Esophagus squamous epithelium (tissue), 5 donors: ENCODE measurements at places on chromosomes 4 and X. TPM values are rescaled to one million over a fixed set of nuclear protein-coding genes. Genes with fewer than 3 reads are reported as not detected.

DNA sequence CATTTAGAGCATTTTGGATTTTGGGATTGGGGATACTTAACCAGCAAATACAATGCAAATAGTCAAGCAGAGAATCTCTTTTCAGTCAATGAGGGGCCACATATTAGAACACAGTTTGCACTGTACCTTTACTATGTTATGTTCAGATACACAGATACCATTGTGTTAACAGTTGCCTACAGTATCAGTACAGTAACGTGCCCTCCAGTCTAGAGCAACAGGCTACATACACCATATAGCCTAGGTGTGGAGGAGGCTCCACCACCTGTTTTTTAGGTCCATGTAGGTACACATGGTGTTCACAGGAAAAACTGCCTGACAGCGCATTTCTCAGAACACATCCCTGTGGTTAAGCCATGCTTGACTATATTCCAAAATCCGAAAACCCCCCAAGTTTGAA, 9.1 kb downstream of the GRPEL1 start:
- DNase-seq: no peak

- DNase-seq: no peak
Observed at GRCh38 chrX:118049713-118050112, 66.9 kb downstream of the KLHL13 start.

- DNase-seq: no peak
Observed at GRCh38 chr4:107151173-107151572, 115.1 kb upstream of the DKK2 start.

DNA sequence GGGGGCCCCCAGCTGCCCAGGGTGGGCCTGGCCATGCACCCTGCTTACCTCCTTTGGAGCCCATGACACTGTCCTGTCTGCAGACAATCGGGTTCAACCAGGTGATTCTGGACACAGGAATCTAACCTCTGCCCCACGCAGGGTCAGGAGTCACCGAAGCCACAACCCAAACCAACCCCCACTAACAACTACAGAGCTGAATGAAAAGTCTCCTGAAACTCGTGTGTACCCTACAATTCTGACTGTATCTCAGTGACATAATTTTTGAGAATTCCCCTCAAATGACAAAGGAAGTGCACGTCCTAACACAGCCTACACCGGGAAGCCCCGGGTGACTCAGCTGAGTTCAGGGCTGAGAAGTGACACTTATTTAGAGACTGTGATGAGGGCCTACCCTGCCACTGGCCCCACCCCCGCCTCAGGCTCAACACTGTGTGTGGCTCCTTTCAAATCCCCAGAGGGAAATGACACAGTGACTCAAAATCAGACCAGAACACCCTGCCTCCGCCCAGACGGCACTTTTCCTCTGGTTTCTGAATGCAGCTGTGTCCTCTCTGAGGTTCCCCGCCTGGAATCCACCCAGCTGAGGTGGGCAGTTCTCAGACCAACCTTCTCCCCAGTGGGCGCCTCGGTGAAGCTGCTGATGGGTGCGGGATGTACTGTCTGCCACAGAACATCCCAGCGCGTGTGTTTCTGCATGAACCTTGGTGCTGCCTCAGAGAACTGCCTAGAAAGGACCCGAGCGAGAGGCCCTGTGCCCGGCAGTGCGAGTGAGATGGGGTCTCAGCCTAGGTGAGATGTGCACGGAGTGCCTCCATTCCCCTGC, 9.9 kb downstream of the TNIP2 start:
- peak; percentile 55 for DNase-seq

GRCh38 chrX:39152106-39152649, 350.9 kb downstream of the MID1IP1 start:
- no peak for DNase-seq

MED28 gene
- total RNA-seq: 6.1 TPM

DNA sequence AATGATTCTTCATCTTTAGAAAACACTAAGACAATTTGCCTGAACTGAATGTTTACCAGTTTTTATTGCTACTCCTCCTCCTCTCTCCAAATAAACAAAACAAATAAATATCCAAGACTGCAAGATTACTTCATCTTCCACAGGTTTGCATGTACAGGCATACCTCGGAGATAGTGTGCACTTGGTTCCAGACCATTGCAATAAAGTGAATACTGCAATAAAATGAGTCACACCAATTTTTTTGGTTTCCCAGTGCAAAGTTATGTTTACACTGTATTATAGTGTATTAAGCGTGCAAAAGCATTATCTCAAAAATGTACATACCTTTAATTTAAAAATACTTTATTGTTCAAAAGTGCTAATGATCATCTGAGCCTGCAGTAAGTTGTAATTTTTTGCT, 53.3 kb downstream of the FBXL5 start:
- DNase-seq: no peak

- DNase-seq: no peak
Observed at GRCh38 chr4:186687265-186687664, 36.4 kb downstream of the FAT1 start.

DNA sequence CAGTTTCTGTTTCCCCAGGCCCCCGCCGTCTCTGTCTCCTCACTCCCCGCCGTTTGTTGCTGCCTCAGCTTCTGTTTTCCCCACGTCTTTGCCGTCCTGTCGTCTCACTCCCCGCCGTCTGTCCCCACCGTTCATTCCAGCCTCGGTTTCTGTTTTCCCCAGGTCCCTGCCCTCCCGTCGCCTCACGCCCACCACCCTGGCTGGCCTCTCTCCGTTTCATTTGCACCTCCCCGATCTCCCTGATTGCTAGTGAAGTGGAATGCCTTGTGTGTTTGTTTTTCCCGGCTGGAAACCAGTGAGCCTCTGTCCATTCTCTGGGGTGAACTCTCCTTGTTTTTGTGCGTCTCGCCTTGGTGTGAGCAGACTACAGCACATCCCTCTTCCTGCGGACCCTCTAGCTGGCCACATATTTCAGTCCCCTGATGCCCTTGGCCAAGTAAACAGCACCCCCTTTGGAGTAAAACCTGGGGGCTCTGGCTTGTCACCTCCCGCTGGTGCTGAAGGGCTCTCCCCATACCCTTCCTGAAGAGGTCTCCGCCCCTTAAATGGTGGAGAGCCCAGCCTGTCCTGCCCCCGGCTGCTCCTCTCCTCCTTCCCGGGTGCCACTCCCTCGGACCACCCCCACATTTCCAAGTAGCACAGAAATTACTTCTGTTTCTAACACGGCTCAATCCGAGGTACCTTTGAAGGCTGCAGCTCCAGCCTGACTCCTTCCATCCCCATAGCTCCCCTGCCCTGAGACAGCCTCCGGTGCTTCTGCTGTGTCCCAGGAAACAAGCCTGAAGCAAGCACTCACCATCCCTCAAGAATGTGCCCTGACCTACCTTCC, 13.2 kb downstream of the TMEM175 start:
- no peak for DNase-seq

- no peak for DNase-seq
Observed at GRCh38 chrX:20197641-20198210, 56.1 kb upstream of the EIF1AX start.

- no peak for DNase-seq
Observed at GRCh38 chr4:185775792-185776555, 36.0 kb downstream of the SORBS2 start.

DNA sequence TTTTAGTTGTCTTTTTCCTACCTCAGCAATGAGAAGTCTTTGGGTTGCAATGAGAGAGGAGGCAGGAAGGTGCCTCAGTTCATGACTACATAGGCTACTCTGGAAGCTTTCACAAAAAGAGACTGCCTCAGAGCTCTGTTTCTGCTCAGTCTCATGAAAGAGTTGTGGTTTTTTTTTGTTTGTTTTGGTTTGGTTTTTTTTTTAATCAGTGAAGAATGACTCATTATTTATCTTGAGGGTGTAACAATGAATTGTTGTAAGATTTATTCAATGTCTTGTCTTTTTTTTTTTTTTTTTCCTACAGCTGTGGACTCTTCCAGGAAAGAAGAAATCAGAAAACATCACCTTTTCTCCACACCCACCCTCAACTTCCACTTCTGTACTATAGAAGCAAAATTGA, 67.5 kb upstream of the CXCL13 start:
- no peak for DNase-seq

- no peak for DNase-seq
Observed at GRCh38 chr4:158894826-158895225, 126.0 kb downstream of the FNIP2 start.

FGF13 gene
- 0.48 TPM for total RNA-seq

ENPEP gene
- total RNA-seq: 0.57 TPM

- DNase-seq: no peak
Observed at GRCh38 chr4:20760053-20760452, 59.8 kb downstream of the PACRGL start.

- no peak for DNase-seq
Observed at GRCh38 chr4:70197842-70198241, 2.3 kb downstream of the ODAM start.

DNA sequence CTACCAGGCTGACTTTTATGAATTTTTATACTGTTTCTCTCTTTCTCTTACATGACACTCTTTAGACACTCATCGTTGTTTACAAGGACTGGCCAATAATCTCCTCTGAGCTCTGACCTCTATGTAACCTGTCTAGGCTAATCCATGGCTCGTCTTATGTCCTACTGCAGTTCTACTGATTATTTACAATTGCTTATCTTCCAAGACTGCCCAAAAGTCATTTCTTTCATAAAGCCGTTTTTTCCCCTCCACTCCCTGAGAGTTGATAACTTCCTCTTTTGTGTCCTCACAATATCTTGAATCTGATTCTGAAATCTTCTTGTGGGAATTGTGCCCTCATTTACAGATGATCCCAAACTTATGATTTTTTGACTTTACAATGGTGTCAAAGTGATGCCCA, 18.3 kb upstream of the SNCA start:
- no peak for DNase-seq

GRCh38 chr4:95462921-95463320, 85.9 kb downstream of the UNC5C start:
- no peak for DNase-seq

ARHGAP6 gene
- total RNA-seq: 9.5 TPM

DNA sequence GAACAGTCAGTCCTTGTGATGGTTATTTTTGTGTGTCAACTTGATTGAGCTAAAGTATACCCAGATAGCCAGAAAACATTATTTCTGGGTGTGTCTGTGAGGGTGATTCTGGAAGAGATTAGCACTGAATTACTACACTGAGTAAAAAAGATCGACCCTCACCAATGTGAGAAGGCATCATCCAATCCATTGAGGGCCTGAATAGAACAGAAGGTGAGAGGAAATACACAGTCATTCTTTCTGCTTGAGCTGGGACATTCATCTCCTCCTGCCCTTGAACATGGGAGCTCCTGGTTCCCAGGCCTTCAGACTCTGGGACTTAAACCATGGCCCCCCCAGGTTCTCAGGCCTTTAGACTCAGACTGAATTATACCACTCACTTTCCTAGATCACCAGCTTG, 22.3 kb downstream of the INPP4B start:
- DNase-seq: no peak

FAM9B gene
- total RNA-seq: not detected

DNA sequence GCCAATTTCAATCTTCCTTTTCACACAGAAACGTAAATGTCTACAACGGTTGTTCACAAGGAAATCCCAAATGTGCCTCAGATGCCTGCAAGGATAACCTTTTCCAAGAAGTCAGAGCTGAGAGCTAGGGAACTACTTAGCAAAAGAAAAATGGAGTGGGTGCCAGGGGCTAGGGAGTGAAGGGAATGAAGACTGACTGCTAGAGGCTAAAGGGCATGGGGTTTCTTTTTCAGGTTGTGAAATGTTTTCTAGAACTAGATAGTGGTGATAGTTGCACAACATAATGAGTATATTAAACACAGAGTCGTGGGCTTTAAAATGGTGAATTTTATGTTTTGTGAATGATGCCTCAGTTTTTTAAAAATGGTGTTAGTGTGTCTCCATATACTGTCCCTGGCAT, 53.4 kb downstream of the CD99L2 start:
- no peak for DNase-seq

GPC4 gene
- 1.8 TPM for total RNA-seq

DNA sequence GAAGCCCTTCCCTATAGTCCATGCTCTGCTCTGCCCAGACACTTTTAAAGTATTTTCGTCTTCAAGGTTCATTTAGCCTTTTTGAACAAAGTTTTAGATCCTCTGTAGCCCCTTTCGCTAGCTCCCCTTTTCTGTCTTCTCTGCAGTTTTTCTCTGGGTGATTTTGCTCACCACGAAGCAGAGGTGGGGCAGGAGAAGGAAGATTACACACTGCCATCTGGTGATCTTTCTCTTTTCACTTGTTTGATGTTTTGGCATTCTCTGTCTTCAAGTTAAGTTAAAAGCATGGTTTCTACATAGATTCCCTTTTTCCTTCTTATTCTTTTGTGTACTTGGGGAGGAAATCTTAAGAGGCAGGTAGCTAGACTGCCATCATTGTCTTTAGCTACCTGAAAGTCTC, 43.9 kb downstream of the CC2D2A start:
- no peak for DNase-seq

DNA sequence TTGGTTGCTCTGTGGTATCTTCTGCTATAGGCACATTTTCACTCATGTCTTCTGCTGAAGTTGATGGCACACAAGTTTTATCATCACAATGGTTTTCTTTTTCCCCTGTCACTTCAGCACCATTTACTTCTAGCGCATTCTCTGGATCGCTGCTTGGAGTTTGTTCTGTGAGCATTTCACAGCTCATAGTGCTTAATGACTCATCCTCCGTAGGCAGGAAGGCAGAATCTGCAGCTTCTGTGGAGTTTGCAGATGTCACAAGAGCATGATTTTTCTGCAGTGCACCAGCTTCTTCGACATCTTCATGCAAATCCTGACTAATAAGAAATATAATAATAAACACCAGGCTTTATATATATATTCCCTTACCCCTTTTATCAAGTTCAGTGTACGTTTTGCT, 83.6 kb downstream of the CHM start:
- no peak for DNase-seq

GRCh38 chr4:118352843-118353533, at the start of gene PRSS12:
TSS of gene PRSS12 (minus strand) at chr4:118353003. CDS start at chr4:118352720, 283 bp downstream.
- DNase-seq: no peak

TMEM156 gene
- total RNA-seq: not detected

GUCY1A1 gene
- 2.4 TPM for total RNA-seq

- no peak for DNase-seq
Observed at GRCh38 chrX:9678215-9678965, 87.3 kb downstream of the GPR143 start.

GRCh38 chr4:103307453-103308247, 109.5 kb upstream of the CENPE start:
- DNase-seq: no peak

DNA sequence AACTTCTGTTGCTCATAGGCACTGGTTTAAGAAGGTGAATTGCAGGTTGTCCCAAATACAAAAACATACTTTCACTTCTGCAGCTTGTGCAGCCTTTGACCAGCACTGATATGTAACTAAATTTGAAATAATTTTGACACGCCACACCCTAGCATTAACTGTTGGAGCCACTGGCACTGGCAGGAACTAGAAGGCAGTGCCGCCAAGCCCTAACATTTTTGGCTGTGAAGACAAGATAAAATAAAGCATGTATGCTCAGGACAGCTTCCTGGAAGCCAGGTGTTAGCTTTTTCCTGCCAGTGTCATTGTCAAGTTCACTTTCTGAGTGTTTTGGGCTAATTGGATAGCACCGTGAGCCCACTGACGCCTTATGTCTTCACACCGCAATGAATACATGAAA, 65.3 kb upstream of the FBXW7 start:
- no peak for DNase-seq

GRCh38 chrX:45614853-45615252, 414.2 kb upstream of the DIPK2B start:
- no peak for DNase-seq
